ENCODE measurements at places on chromosomes 2 and 18.

- DNase-seq = no peak
Observed at GRCh38 chr18:8279346-8279745, 329.9 kb upstream of the RAB12 start.

- no peak for DNase-seq
Observed at GRCh38 chr18:79693561-79694205, 14.1 kb downstream of the CTDP1 start.

- DNase-seq = no peak
Observed at GRCh38 chr2:207252979-207253645, 87.4 kb upstream of the KLF7 start.

DNA sequence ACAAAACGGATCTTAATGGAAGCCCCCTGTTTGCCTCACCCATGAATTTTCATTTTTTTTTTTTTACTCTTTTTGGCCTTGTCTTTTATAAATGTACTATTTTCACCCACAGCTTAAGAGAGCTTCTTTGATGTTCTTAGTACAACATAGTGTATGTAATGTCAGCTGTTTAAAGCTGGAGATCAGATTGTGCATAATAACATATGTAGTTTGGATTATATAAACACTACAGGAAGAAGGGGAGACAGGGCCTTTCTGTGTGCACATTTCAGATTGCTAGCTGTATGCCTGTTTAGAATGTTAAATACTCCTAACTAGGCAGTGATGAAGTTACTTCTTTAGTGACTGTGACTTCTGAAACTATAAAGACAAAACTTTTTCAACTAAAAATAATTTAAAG, 2.1 kb upstream of the TANC1 start:
- no peak for DNase-seq

- DNase-seq = no peak
Observed at GRCh38 chr2:146978577-146979555, 866.0 kb upstream of the ACVR2A start.

GRCh38 chr2:132255714-132256113, 94.0 kb upstream of the ANKRD30BL start:
- no peak for DNase-seq

GRCh38 chr2:178827739-178828485, 20.7 kb upstream of the TTN start:
- DNase-seq = no peak

DNA sequence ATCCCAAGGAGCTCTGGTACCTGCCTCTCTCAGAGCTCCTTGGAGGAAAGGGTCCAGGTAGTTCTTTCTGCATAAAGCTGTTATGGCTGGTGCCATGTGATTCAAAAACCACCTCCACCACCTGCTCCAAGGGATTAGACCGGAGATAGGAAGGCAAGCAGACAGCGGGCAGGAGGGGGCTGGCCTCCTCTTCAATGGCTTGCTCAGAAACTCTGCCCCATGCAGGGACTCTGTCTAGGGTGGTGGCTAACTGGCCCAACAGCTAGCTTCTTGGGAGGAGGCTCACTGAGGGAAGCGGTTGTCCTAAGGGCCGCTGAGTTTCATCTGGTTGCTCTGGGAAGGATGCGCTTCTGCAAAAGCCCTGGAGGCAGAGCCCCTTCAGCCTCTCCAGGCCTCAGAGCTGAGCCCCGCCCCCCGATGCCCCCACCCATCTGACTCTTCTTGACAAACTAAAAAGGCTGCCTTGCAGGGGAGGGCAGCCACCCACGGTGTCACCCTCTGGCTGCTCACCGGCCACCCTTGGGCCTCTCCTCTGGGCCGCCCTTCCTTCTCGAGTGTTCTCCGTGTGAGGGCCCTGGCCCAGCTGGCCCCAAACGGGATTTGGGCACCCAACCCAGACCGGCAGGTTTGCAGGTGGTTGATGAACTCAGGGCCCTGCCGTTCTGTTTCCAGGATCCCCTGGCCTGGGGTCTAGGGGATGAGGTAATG, 90.2 kb downstream of the MCFD2 start:
- no peak for DNase-seq

DNA sequence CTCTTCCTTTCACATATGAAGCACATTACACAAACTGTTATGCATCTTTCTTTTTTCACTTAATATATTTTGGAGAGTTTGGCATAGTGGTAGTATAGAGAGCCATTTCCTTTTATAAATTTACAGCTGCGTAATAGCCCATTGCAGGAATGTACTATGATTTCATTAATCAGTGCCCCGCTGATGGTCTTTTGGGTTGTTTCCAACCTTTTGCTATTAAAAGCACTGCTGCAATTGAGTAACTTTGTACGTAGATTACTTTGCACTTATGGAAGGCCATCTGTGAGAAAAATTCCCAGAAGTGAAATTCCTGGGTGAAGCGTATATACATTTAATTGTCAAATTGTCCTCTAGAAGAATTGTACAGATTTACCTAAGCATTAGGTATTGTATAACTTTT, 565.3 kb upstream of the ZNF804A start:
- DNase-seq = no peak

DNA sequence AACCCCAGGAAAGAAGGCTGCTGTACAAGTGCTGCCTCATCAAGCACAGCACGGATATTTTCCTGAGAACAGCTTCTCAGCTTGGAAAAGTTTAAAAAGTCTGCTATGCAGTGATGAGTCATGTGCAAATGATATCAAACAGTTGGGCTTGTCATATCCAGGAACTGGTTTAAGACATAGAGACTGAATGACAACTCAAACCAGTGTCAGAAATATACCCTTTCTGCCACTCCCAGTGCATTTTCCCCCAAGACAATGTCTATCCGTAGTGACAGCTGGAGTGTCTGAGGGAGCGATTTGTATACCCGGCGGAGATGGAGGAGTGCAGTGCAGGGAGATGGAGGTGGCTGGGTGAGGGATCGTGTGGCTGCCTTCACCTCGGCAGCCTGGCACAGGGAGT, 28.2 kb downstream of the SOX11 start:
- DNase-seq = no peak

- DNase-seq = no peak
Observed at GRCh38 chr2:205535001-205535400, 147.3 kb upstream of the NRP2 start.

GRCh38 chr18:52333860-52334259, 6.1 kb upstream of the DCC start:
- no peak for DNase-seq

DNA sequence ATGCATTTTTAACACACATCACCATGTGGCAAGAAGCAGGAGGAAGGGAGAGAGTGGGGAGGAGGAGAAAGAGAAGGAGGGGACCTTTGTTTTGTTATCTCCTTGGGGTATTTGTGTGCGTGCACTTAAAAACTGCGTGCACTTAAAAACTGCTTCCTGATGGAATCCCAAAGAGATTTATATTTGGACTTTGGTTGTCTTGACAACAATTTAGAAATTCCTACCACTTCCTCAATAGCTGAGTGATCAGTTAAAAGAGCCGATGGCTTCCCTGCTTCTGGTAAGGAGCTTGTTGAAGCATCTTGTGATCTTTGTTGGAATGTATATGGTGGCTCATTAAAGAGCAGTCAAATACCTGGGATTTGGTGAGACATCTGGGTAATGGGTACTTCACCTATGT, 4.5 kb downstream of the RAB31 start:
- no peak for DNase-seq

DNA sequence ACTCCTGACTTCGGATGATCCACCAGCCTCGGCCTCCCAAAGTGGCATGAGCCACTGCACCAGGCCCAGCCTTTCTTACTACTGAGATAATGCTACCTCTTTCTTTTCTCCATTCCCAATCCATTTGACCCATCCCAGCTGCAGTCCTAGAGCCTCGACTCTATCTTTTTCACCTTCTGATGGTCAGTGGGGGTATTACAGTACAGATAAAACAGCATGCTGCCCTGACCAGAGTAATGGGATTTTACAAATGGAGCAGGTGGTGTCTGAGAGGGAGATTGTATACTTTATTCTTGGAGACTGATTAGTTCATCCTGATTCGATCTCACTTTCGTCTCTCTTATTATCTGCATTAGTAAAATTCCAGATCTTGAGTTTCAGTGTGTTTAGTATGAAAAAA, 238.6 kb upstream of the TNP1 start:
- DNase-seq = no peak

- DNase-seq = no peak
Observed at GRCh38 chr2:159706385-159706980, 5.8 kb upstream of the MARCHF7 start.

DNA sequence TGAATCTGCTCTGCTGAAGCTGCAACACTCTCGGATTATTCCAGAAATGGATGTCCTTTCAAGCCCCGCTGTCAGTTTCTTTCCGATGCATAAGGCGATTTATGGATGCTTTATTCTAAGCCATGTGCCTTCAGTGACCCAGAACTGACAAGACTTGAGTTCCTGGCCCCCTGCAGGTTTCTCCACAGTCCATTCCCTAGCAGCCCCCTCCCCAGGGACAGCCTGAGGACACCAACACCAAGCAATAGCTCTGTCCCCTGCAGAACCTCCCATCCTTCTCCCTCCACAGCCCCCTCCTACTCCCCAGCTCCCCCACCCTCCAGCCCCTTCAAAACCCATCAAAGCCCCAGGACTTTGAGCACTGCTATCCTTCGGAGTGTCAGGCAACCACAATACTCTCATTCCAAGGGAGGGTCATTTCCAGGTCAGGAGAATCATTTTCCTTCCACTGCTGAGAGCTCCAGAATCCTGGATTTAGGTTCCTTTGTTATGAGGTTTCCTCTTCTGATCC, 24.6 kb upstream of the SPP2 start:
- DNase-seq = no peak

DNA sequence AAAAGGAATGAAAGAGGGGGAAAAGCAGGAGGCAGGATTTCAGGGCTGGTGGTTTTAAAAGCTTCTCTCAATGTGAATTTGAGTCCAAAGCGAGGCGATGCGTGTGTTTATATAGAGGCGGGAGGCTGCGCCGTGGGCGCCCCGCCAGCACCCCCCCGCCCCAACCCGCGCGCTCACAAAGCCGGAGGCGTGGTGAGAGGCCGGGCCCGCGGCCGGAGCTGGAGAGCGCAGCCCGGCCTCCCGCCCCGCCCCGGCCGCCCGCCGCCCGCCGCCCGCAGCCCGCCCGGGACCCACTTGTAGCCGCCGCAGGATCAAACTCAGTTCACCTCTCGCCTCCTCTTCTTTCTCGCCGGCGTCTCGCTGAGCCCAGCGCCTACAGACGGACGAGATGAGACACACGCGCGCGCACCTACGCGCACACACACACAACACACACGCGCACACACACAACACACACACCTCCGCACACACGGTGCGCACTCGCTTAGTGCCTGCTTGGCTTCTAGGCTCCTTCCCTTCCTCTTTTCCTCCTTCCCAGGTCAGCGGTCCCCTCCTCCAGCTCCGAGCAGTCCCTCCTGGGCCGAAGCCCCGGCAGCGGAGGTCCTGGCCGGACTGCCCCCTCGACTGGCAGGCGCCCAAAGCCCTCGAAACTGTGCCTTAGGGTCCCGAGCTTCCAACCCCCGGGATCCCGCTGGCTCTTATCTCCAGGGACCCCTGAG, 1.3 kb upstream of the CYP26B1 start:
- no peak for DNase-seq

DNA sequence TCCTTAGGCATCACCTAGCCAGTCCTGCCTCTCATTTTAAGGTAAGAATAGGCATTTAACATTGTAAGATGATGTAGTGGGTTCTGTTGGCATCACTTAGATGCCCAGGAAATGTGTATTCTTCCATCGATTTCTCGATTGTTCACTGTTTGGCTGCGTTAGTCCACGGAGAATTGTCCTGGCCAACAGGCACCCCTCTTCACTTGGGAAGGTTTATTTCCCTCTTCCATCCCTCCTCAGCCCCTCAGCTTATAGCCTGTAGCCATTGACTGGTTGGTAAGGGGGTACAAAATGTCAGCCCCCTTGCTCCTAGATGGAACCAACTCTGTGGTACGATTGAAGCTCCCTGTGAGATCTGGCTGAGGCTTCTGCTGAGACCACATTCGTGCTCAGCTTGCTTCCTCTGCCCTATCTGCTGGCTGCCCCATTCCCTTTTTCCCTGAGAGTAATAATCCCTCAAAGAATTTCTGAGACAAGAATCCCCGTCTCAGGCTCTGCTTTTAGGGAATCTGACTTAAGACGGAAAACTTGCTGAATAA, 43.4 kb downstream of the PLEKHA3 start:
- no peak for DNase-seq

- no peak for DNase-seq
Observed at GRCh38 chr2:140589273-140589672, 1541.5 kb downstream of the LRP1B start.

DNA sequence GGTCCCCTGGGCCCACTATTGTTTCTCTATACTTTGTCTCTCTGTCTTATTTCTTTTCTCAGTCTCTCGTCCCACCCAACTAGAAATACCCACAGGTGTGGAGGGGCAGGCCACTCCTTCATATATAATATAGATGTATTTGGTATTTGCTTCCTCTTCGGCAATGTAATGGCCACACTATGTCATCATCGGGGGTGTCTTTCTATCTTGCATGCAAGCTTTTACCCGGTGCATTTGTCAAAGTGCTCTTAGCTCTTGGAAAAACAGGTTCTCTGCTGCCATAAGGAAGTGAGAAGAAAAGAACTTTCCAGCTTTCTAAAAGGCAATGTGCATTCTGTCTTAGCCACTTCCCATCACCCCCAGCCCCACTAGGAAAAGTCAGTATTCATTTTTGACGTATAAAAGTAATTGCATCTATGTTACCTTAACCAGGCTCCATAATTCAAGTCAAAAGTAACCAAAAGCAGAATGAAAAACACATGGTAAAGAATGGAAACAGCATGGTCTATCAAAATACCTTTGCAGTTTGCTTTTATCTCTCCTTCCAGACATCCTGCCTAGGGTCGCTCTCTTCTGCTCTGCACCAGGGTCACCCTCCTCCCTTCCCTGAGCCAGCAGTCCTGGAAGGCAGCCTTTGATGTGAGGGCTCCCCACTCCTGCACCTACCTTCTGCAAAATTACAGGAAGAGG, 27.2 kb upstream of the FHL2 start:
- no peak for DNase-seq

GRCh38 chr2:187294043-187294442, 154.0 kb downstream of the CALCRL start:
- DNase-seq = no peak

- DNase-seq = peak; percentile 3
Observed at GRCh38 chr18:54558609-54559585, 32.1 kb upstream of the DYNAP start.

DNA sequence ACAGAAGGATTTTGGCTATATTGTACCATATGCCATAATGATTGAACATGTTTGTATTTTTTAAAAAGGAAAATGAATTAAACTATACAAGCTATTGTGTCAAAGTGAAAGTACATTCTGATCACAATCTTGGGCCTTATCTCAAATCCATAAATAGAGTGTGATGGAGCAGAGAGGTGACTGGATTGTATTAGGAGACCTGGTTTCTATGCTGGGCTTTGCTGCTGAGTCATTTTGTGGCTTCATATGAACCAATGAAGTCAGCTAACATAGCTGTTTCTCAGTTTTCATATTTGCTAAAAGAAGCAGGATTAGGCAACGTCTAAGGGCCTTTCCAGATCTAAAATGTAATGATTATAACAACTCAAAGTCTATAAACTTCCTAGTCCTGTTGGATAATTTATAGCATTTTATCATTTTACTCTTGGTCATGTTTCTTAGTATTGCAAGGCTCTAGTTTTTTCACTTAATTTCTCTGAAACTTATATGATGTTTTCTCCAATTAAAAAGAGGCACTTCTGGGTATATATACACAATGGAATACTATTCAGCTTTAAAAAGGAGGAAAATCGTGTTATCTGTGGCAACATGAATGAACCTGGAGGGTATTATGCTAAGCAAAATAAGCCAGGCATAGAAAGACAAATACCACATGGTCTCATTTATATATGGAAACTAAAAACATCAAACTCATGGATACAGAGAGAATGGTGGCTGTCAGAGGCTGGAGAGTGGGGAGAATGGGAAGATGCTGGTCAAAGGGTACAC, 112.3 kb downstream of the MEP1B start:
- DNase-seq = no peak

- no peak for DNase-seq
Observed at GRCh38 chr18:21546423-21546822, 54.1 kb downstream of the ESCO1 start.
